Hepatic stellate cell (primary cell): ENCODE measurements at places on chromosomes 7 and 10.

GRCh38 chr10:20920061-20920460 is 22.9 kb upstream of the NEBL start:
- no peak for DNase-seq

DNA sequence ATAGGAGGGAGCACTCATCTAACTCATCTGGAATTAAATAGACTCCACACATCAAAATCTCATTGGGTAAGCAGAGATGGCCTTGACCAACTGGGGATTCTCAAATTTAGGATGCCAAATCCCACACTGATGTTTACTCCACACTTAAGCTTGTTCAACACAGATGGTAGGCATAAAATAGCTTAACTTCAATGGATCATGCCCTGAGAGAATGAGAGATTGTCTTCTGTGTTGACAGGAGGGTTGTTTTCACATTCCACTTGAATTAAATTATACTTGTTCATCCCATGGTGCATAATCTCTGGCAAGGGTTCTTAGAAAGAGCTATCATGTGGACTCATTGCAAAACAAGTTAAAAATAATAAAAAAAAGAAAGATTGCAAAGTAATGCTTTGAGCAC is 391.4 kb downstream of the PLXDC2 start:
- no peak for DNase-seq

- no peak for DNase-seq
These were observed 14.1 kb upstream of the TMEM72 start for GRCh38 chr10:44897049-44897448.

DNA sequence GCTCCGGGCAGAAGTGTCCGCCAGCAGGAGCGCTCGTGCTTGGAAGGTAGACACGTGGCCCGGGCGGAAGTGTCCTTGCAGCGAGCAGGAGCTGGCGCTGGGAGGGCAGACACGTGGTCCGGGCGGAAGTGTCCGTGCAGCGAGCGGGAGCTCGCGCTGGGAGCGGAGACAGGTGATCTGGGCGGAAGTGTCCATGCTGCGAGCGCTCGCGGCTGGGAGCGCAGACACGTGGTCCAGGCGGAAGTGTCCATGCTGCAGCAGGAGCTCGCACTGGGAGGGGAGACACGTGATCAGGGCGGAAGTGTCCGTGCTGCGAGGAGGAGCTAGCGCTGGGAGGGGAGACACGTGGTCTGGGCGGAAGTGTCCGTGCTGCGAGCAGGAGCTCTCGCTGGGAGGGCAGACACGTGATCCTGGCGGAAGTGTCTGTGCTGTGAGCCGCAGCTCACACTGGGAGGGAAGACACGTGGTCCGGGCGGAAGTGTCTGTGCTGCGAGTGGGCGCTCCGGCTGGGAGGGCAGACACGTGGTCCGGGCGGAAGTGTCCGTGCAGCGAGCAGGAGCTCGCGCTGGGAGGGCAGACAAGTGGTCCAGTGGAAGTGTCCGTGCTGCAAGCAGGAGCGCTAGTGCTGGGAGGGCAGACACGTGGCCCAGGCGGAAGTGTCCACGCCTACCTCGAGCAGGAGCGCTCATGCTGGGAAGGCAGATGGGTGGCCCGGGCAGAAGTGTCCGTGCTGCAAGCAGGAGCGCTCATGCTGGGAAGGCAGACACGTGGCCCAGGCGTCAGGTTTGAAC is 41.1 kb upstream of the PRKAR1B start:
- DNase-seq: no peak

DNA sequence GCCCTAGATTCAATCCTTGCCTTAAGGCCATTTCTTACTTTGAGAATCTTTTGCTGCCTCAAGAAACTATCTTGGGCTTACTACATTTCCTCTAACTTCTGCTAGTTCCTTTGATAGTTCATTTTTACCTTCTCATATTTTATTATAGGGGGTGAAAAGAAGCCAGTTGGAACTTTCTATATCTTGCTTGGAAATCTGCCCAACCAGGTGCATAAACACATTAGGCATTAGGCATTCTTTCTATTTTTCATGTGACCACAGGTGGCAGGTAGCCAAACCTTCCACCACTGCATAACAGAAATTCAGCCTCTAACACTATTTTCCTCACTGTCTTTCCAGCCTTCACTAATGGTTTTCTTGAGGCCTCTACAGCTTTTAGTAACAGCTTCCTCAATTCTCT is 300.0 kb upstream of the SP8 start:
- DNase-seq: no peak

DNA sequence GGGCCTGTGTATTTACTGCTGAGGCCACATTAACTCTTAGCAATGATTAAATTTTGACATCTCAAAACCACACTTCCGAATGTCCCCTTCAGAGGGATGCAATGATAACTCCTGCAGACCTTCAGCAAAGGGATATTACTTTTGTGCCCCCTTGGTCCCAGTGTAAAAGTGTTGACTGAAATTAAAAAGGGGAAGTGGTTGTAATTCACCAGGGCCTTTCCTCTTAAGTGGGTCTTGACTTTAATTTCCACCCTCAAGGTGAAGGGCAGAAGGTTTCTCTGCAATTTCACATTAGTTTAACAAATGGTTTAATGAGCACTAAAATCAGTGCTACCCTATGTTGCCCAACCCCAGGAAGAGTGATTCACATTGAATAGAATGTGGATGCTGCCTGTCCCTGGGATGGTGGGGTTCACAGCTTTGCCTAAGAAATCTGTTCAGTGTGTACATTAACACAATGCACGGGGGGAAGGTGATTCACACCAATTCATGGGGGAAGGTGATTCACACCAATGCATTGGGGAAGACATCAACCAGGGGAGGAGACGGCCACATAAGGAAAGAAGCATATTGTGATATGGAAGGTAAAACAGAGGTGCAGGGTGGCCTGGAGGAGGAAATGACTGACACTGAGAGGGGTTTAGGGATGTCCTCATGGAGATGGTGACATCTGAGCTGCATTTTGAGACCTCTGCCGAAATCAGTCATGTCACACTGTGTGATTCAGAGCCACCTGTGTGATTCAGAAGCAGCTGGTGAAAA is 19.4 kb upstream of the TNS3 start:
- DNase-seq: peak; percentile 62

GRCh38 chr7:4830176-4830575 is 31.7 kb downstream of the PAPOLB start:
- peak; percentile 47 for DNase-seq

DNA sequence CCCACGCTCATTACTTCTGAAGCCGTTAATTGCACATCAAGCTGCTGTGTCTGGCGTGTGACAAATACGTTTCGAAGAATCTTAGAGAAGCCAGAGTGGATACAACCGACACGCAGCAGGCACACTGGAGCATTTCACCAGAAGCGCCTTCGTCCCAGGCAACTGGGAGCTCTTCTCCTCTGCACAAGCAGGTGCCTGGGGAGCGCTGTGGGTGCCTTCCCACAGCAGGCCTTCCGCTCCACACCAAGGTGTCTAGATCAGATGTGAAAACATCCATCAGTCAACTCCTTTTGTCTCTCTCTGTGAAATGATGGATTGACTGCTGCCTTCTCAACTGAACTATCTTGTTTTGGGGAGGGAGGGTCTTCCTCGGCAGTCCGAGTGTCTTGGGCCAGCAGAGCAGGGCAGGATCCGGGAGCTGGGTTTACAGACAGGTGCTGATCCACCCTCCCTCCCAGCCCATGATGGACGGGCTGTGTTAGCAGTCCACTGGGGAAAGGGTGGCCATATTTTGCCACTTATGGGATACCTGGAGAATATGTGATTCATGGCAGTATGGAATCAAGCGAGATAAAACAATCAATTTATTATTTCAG is 326.3 kb downstream of the TCERG1L start:
- DNase-seq: no peak

DNA sequence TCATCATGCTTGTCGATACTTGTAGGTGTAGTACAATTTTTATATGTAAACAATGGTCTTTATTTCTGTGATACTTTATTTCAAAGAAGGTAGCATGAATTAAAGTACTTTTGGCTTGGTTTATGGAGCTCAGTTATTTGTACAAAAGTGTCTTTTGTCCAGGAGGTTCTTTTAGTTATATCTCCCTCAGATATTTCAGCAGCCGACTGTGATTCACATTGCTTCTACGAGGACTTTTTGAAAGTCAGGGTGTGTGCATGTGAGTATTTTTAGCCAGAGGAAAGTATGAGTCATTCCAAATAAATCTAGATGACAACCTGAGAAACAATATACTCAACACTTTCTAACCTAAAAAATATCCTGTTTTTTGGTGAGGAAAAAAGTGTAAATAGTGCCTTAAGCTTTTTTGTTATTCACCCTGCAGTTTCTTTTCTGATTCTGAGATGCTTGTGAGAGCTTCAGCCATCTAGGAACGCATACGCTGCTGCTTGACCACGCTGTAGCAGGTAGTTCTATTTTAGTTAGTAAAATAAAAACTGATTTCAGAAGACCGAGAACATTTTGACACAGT is 595 bp upstream of the SUN1 start:
- DNase-seq: peak; percentile 87

DNA sequence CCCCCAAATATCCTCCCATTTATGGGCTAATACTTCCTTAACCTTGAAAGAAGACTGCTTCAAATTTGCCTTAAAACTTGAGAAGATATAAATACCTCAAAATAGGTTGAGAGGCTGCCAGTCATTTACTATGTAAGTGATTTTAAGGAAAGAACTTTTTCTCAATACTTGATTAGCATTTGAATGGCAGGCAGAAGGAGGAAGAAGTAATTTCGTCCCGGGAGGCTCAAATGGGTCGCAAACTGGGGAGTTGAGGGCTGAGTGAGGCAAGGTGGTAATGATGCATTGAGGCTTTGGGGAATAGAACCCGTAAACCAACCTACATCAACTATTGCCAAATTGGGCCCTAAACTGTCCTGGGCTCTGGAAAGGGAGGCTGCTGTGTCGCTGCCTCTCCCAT is 11.1 kb downstream of the CAMK1D start:
- no peak for DNase-seq

DNA sequence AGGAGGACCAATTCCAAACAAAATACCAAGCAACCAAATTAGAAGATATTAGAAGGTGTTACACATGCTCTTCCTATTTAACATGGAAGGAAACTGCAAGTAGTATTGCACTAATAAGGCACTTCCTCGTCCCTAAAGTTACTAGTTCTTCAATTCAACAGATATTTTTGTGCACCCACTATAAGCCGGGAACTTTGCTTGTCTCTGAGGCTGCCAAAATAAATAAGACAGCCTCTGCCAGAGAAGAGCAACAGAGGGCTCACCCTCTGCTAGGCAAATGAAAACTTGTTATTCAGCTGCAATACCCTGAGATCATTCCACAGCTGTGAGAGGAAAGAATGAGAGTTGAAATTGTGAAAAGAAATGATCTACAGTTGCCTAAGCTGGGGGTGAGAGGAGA is 37.4 kb upstream of the GSAP start:
- DNase-seq: peak; percentile 23

DNA sequence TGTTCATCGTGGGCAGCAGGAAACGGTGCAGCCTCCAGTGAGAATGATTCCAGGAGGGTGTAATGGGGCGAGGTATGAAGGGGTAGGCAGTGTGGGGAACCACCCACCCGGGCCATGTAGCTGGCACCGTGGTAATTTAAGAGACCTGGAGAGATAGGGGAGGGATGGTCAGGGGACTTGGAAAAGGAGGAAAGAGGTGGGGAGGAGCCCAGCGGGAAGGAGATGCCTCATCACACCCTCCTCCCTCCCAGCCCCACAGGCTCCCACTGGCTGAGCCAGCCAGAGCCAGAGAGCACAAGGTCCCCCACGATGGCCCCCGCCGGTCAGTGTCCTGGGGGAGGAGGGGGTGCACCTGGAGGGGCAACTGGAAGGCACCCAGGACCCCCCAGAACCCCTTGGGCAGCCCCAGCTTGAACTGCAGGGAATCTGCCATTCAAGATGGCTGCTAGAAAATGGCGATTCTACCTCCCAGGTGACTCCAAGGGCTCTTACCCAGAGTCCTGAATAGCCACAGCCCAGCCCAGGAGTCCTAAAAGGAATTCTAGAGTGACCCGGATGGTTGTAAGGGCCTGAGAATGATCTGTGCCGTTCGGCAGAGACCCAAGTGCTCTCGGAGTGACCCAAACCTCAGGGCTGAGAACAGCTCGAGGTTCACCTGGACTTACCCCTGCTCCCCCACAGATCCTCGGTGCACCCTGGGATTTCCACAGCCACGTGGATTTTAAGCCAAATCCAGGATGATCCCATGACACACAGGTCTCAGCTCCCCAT is 28.8 kb downstream of the CALML3 start:
- no peak for DNase-seq

DNA sequence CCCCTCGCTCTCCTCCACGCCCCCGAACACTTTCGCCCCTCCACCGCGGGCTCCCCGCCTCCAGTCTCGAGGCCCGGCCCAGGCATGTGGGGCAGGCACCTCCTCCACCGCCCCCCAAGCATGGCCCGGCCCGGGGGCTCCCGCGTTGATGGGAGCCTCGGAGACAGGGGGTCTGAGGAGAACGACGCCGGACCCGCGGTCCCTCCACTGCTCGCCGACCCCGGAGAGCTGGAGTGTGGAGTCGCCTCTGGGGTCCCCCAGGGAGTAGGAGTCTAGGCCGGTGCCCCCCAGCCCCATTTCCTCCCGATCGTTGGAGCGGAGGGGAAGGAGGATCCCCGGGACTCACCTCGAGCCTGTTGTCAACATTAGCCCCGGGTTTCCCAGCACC is 206 bp downstream of the UPF2 start:
- peak; percentile 30 for DNase-seq

- peak; percentile 91 for DNase-seq
These were observed 5.4 kb downstream of the COL13A1 start for GRCh38 chr10:69807122-69807521.
